GM19239 (cell line): ENCODE measurements at places on chromosomes 16 and 17.
A peak's percentile ranks its signal among the peaks of the same experiment; 100 is the strongest.

GRCh38 chr17:27860971-27861664 is 32.0 kb downstream of the LYRM9 start:
- DNase-seq: no peak

DNA sequence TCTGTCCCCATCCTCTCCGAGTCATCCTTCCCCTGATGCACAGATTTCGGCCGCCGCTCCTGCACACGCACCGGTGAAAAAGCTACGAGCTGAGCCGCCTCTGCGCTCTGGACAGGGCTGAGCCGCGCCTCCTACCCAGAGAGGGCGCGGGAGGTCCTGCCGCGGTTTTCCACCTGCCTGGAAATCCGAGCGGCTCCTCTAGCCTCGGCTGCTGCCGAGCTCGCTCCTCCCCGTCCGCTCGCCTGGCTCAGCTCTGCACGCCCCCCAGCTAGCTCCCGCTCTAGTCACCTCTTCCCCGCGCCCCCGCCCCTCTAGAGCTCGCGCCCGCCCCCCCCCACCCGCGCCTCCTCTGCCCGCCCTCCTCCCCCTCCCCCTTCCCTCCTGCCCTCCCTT is 198 bp upstream of the SHISA9 start:
- DNase-seq: no peak

- peak; percentile 35 for DNase-seq
Observed at GRCh38 chr16:78437352-78437968, 338.0 kb downstream of the WWOX start.

- DNase-seq: no peak
Observed at GRCh38 chr17:59830007-59830630, 62.6 kb downstream of the TUBD1 start.

DNA sequence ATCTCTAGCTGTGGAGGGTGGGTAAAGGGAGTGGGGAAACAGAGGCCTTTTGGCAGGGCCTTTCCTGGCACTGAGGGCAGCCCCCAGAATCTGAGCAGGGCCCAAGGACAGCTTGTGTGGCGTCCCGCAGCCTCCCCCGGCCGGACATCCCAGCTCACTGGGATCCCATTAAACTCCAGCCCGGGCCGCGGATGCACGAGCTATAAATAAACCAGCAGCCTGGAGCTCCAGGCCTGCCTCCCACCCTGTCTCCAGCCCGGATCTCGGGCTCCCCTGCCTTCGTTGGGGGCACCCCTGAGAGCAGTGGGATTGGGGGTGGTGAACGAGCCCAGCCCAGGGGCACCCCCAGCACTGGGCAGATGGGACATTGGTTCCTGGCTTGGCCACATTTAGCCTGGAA is 13.8 kb upstream of the AATK start:
- no peak for DNase-seq

DNA sequence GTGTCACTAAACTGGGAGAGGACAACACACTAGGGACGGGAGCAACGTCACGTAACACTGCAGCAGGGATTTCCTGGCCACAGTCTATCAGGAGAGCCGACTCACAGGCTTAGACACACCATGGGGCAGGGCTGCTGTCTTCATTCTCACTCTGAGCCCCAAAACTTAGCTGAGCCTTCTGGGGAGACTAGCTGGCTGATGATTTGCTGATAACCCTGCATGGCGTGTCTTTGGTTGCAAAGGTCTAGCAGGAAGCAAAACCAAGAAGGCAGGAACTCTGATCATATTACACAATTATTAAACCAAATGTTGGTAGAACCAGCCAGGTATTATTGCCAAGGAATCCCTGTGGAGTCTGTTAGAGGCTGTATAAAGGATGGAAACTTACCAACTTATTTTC is 345.0 kb downstream of the SLC39A11 start:
- DNase-seq: no peak

DNA sequence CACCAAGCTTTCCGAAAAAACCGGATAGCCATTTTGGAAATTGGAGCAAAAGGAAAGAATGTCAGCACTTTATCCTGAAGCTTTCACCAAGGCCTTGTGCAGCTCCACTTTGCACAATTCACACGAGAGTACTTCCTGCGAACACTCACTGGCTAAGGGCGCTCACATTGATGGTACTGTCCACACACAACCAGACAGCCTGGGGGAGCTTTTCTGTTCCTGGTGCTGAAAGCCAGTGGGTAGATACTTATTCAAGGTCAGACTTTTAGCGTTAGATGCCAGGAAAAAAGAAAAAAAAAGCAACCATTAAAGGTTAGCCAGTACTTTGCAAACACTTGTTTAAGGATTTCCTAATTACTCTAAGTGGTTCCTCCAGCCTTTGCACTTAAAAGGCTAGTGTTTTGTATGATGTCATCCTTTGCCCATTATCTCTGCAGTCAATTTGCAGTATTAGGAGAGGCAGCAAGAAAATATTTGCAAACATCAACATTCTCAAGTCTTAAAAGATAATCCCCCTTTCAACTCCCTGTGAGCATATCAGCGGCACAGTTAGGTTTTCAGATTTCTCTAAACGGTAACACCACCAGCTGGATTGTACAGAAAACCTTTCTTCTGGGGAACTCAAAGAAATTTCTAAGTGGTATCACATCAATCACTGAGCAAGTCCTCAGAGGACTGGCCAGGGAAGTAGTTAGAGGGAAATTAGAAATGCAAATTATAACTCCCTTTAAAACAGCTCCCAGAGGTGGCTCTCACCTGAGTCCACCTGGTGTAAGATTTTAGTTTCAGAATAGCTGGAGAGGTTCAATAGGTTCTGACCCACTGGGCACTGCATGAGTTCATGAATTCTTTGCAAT is 243.4 kb upstream of the IRX5 start:
- no peak for DNase-seq

DNA sequence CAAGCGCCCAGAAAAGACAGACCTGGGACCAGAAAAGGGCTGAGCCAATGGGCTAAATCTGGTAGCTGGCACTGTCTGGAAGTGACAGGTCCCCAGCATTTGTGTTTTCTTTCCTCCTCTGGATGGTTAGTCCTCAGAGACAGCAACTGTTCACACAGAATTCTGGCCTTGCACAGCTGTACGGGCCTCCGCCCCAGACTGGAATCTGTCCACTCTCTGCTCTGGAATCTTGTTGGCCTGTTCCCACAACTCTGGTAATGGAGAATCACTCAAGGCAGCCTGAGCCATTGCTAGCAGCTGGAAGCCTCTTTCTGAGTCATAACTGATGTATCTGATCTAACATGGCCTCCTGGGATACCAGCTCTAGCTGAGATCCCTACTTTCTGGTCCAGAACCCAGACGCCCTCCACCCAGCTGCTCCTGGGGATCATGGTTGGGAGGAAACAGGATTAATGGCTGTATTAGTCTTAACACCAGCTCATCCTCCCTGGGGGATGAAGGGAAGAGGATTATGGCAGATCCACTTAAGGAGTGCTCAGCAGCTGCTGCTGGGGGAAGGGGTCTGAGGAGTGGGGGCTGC is 9.1 kb downstream of the ZNF668 start:
- no peak for DNase-seq
